ENCODE measurements at places on chromosomes 16 and 17.

GRCh38 chr16:89038811-89039735 is 54.6 kb upstream of the ACSF3 start:
- no peak for DNase-seq

GRCh38 chr16:67664871-67665270 is 1.7 kb downstream of the ENKD1 start:
- DNase-seq, result no peak

- no peak for DNase-seq
These were observed 9.7 kb upstream of the RNPS1 start for GRCh38 chr16:2277466-2278271.

DNA sequence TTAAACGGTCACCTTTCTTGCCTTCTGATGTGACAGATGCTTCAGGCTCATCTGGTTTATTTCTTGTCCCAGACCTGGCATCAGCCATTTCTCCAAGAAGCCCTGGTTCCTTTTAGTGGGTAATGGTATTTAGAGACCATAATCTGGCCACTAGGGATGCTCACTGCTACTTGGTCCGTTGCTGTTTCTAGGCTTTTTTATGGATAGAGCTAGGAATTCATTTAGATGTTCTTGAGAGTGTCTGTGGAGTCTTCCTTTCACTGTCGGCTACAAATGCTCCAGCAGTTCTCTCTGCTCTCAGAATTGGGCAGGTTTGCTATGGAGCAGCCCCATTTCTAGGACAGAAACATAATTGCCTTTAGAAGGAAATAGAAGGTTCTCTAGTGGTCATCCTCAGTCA is 214.5 kb downstream of the KATNIP start:
- DNase-seq, result no peak

GRCh38 chr16:31134091-31134571 is 1.4 kb downstream of the PRSS8 start:
- DNase-seq, result peak; percentile 52

DNA sequence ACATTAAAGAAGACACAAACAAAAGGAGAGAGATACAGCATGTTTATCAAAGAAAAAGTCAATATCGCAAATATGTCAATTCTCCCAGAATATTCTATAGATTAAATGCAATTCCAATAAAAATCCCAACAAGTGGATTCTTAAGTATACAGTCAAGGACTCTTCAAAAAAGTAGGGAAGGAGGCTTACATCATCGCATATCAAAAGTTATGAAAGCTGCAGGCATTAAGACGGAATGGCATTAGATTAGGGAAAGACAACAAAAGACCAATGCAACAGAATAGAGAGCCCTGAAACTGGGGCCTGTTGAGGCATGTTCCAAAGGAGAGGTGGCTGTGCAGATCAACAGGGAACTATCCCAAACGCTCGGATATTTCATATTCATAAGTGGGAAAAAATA is 76.0 kb downstream of the MARCHF10 start:
- no peak for DNase-seq

DNA sequence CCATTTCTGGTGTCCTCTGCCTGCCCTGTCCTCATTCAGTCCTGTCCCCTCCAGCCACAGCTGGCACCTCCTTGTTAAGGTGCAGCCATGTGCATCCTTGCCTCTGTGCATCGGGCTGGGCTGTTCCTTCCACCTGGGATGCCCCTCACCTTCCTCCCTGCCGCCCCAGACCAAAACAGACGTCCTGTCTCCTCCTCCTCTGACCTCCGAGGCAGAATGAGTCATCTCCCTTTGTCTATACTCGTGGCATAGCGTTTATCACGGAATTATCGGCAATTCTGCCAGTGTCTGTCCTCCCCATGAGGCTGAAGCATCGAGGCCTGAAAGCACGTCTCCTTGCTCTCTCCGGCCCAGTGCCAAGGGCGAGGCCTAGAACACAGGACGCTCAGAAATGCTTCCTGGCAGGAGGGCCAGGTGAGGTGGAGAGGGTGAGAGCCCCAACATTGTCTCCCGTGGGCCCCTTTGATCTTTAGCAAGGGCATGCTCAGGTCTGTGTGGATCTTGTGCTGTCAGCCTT is 4.6 kb downstream of the RAI1 start:
- no peak for DNase-seq

DNA sequence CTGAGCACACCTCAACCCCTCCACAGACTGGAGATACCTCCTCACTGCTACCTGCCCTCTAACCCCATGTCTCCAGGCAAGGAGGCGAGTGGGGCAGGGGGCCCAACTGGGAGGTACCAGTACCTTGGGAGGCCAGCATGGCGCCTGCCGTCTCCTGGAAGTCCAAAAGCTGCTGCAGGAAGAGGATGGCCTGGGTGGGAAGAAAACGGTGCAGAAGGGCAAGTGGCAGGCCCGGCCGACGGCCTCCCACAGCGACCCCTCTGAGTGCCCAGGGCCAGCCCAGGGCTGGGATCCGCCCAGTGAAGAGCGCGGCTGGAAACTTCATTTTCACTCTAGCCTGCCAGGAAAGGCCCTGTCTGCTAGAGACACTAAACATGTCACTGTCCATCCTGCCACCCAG is 8.5 kb downstream of the ZACN start:
- DNase-seq, result no peak

- no peak for DNase-seq
These were observed 287.9 kb downstream of the CPPED1 start for GRCh38 chr16:12515746-12516145.

DNA sequence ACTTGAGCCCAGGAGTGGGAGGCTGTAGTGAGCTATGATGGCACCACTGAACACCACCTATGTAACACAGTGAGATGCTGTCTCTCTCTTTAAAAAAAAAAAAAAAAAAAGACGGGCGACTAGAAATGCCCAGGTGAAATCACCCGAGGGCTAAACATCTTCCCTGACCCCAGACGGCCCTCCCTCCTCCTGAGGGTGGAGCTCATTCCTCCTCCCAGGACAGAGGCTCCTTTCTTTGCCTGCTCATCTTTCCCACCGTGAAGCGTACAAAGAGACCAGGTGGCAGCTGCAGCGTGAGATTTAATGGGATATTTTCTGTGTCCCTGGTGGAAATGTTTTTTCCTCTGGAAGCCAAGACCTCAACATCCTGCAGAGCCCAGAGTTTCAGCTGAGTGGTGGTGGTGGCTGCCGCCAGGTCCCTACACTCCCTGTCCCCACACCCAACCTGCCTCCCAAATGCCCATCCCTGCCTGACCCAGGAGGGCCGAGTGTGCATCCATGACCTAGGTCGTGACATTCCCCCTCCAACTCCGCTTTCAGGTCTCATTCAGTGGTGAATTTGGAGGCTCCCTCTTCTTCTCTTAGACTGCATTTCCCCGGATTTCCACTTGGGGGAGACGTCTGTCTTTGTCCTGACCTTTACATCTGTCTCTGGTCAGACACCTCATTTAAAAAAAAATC is 14.4 kb upstream of the GPRC5B start:
- DNase-seq, result no peak

DNA sequence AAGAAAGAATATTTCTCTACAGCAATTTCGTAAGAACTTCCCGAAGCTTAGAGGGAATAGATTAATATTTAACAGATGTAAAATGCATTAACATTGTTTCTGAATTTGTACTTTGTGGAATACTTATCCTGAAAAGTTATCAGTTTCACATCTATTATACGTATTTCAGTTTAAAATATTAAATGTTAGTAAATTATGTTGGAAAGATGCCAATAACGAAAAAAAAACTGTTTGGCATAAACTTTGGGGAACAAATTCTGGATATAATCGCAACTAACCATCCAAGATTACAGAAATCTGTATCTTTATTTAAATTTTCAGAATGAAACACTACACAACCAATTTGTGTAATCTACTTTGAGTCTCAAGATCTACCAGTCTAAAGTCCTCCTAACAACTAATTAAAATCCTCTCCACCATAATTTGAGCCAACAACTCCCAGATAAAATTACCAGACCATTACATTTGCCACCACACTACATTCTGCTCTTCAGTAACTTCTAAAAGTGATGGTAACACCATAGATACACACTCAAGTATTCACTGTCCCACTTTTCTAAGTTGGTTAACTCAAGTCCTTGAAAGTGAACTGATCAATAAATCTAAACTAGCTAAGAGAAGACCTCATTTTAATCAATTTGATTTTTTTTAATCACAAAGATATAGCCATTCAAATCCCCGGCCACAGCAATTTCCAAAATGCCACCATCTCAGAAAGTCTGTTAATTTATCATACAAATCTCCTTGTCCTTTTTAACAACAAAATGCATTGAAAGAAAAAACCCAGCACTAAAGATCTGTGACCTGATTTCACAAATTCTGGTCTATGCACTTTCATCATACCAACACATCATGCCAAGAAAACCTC is 2.0 kb downstream of the SIAH1 start:
- no peak for DNase-seq

DNA sequence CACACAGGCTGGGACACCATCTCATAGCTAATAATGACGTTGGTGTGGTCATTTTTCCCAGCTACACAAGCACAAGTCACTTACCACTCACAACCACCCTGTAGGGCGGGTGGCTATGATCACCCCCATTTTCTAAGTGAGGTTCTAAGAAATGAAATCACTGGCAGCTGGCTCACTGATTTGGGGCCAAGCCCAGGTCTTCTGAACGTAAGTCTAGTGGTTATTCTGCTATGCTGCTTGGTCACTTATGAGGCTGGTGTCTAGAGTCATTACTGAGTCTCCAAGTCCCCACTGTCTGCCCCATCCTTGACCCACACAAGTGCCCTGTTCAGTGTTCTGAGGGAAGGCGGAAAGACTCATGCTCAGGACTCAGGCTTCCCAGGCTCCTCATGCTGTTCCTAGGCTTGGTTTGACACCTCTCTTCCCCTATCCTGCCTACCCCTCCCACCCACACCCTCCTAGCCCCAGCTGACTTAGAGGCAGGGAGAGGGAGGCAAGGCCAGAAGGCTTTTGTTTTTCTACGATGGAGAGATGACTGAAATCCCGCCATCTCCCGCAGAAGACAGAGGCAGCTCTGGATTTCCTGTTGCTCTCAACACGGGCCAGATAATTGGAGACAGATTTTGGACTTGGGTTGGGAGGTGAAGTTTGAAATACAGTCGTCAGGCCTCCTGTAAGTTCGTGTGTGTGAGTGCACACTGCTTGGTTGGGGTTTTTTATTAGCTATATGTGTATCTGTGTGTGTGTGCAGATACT is 32.2 kb downstream of the FZD2 start:
- no peak for DNase-seq

- no peak for DNase-seq
These were observed 3.2 kb downstream of the INCA1 start for GRCh38 chr17:4994081-4994595.

GRCh38 chr16:19138601-19139000 is 24.8 kb downstream of the ITPRIPL2 start:
- DNase-seq, result no peak

GRCh38 chr17:76953946-76954345 is 85.7 kb downstream of the MGAT5B start:
- DNase-seq, result no peak

- no peak for DNase-seq
These were observed at the start of gene PRSS27 for GRCh38 chr16:2720064-2720457. Gene PRSS27 (minus strand): TSS chr16:2720224. CDS start chr16:2720160, 64 bp downstream.

DNA sequence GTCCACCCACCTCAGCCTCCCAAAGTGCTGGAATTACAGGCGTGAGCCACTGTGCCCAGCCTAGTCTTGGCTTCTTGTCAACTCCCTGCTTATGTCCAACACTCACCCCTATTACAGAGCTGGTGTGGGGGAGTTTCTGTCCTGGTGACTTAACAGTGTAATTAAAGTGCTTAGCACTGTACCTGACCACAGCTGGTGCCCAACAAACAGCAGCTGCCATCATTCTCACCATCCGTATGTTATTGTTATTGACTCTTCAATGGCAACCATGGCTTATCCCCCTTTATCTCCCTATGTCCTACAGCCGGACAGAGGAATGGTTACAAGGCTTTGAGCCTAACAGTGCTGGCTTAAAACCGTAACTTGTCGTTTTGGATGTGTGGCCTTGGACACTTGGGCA is 17.0 kb upstream of the BRCA1 start:
- no peak for DNase-seq

DNA sequence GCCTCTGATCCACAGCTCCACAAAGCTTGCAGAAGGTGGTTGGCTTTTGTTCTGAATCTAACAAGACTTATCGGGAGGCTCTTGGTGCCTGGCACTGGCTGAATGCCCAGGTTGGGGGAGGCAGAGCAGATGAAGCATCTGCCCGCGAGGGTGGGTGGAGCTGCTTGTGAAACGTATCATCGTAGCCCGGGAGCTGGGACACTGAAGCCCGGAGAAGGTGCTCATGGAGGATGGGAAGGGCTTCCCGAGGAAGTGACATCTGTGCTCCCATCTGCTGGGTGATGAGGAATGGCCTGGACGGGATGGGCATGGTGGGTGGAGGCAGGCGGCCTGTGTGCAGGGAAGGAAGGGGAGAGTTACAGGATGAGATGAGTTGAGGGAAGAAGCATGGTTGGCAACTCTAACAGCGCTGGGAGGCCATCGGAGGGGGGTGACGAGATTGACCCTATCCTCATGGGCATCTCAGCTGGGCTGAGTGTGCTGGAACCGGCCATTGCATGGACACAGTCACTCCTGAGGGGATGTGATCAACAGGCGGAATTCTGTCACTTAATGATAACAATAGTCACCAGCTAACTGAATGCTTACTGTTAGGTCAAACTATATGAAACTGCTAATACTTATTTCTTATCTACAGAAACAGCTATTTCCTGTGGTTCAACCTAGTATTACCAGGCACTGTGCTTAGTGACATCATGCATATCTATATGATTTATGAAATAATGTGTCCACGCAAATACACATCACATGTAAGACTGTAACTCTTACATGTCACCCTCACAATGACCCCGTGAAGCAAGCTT is 102.7 kb downstream of the ABCC6 start:
- no peak for DNase-seq
